NCI-H1436 treated with DMSO at 0.1 percent for 48 hours (cell line): ENCODE measurements at places on chromosomes 12 and 14.

GRCh38 chr12:53068811-53069585 lies 10.2 kb downstream of the SPRYD3 start:
- DNase-seq: no peak

DNA sequence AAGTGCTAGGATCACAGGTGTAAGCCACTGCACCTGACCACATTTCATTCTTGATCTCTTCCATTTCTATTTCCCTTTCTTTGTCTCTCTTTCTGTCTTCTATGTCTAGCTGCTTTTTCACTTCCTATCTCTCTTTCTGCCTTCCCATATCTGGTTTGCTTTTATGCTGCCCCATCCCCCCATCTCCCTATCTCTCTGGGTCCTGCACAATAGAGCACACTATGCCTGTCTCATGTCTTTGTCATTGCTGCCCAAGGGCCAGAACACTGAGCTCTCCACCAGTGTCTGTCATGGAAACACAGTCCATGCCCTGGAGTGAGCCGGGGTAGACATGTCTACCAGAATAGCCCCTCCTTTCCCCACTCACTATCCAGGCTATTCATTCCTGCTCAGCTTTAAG lies 12.3 kb upstream of the RARG start:
- DNase-seq: no peak

GRCh38 chr12:21773263-21773741 lies 1.2 kb downstream of the KCNJ8 start:
- no peak for DNase-seq

- DNase-seq: no peak
Observed at GRCh38 chr12:27276275-27276674, 32.2 kb downstream of the STK38L start.

- DNase-seq: no peak
Observed at GRCh38 chr12:38385486-38385885, 68.9 kb downstream of the ALG10B start.

DNA sequence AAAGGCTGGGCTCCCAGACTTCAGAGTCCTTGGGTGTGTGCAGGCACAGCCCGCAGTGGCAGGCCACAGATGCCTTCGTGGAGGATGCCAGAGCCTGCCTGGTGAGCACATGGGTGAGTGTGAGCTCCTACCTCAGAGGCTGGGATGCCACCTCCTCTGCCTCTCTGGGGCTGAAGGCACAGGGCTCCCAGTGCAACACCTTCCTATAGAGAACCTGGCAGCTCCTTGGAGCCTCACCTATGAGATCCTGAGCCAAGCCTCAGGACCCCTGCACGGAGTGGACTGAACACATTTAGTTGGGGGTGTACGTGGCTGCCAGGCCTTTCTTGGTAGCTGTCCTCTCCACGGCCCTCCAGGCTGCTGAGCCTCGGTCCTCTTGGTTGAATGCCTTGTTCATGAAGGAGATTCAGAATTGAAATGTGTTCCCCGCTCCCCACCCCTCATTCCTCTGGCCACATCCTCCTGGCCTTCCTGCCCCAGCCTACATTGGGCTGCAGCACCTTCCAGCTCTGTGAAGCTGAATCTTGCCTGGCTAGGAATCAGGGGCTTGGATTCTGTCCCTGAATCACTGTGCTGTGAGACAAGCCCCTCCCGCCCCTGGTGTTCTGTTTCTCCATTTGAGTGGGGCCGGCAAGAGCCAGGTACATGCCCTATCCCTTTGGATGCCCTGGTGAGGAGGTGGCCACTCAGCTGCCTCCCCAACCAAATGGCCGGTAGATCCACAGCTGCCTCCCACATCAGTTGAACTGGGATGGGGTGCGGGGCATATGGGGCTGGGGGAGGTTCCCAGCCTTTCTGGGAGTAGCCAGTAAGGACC lies 38.7 kb upstream of the TRAF3 start:
- no peak for DNase-seq

DNA sequence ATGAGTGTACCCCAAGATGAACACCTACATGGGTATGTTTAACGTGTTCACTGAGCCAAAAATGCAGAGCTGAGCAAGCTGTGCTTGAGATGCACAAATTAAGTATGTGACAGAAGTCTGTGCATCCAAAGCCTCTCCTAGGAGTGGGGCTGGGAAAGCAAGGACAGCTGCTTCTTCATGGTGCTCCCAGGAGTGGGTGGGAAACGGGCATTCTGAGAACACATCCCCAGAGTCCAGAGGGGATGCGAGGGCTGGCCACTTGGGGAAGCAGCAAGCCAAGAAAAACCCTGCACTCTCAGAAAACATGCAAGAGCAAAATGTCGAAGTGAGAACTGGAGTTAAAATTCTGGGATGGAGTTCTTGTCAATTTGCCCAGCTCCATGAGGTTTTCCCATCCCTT lies 414.3 kb downstream of the BCAT1 start:
- DNase-seq: no peak

DNA sequence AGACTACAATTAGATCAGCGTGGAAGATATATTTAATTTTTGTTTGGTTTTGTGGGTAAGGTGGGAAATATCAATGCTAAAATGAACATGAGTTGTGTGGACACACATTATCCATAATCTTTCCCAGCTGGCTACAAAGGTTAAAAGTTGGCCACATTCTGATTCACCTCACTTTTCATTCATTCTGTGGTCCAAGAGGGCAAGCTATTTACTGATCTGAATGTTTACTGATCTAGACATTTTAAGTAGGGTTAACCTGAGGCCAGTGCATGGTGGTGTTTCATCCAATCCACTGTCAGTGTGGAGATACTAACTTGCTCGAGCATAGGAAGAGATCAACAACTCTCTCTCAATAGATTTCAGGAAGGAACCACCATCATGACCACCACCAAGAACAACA lies 71.6 kb downstream of the DCAF5 start:
- no peak for DNase-seq

DNA sequence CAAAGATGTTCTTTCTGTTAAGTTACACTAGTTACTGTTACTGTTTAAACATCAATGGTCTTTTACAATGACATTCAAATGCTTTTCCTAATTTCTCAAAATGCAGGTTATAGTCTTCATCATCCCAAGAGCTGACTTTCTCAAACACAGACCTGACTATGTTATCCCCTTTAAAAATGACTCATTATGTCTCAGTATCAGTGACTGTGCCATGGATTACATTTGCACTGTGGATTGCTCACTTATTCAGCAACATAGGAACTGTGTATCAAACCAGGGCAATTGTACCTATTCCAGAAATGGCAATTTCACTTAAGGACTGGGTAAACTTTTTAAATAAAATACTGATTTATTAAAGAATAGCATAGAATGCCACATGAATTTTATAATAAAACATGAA lies 630.2 kb upstream of the NOVA1 start:
- no peak for DNase-seq
